Activated T-helper 1 cell treated with anti-CD3 and anti-CD28 coated beads, Interleukin-2, amount 50 U/mL, for 16 hours (primary cell): ENCODE measurements at places on chromosomes 1 and 21.

- no peak for DNase-seq
Measured at GRCh38 chr1:175443332-175443731, 250.8 kb upstream of the KIAA0040 start.

GRCh38 chr21:23452384-23453083 is 2154.7 kb downstream of the MRPL39 start:
- DNase-seq: no peak

- no peak for DNase-seq
Measured at GRCh38 chr1:72954943-72955342, 672.6 kb upstream of the NEGR1 start.

- no peak for DNase-seq
Measured at GRCh38 chr1:153799016-153799415, 23.8 kb downstream of the SLC27A3 start.

GRCh38 chr1:59332983-59333382 is 36.1 kb downstream of the FGGY start:
- no peak for DNase-seq

DNA sequence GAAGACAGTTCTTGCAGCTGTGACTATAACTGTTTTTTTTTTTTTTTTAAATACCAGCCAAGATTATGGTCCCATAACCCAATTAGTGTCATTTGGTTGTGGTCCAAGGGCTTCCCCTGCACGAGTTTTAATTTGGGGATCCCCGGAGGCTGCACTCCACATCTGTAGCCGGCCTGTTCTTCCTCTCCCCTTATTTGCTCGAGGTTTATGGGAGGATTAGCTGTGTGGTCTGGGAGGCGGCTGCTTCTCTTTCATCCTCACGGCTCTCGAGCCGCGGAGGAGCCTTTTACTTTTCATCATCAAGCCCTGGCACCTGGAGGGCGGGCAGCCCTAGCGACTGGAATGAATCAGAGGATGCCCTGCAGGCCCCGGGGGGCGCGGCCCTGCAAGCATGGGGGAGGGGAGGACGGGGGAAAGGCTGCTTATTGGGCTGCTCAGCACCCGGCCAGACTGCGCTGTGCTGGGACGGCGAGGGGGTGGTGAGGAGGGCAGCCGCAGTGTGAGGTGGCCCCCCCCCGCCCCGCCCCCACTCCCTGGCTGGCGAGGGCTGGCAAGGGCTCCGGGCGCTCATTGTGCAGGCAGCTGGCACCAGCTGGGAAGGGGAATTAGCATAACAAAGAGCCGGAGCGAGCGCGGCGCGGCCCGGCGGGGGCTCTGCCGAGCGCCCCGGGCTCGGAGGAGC is 18.5 kb downstream of the SERTAD4 start:
- no peak for DNase-seq

DNA sequence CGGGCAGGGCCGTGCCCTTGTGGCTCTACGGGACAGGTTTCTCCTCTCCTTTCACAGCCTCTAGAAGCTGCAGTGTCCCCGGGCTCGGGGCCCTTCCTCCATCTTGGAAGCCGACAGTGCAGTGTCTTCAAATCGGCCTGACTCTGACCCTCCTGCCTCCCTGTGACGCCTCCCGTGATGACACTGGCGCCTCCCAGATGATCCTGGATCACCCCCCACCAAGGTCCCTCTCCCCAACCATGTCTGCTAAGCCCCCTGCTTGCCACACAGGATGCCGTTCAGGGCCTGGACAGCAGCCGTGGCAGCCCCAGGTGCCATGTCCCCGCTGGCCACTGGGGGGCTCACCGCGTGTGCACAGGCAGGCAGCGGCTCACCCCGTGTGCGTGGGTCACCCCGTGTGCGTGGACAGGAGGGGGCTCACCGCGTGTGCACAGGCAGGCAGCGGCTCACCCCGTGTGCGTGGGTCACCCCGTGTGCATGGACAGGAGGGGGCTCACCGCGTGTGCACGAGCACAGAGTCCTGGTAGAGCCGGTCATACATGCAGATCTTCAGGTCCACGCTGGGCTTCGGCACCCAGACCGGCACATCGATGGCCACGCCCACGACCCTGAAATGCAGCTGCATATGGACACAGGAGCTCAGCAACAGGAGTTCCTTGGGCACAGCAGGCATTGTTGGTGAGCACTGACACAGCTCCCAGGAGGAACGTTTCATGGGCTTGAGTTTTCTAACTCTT is 24.9 kb upstream of the TMEM52 start:
- peak; percentile 35 for DNase-seq

DNA sequence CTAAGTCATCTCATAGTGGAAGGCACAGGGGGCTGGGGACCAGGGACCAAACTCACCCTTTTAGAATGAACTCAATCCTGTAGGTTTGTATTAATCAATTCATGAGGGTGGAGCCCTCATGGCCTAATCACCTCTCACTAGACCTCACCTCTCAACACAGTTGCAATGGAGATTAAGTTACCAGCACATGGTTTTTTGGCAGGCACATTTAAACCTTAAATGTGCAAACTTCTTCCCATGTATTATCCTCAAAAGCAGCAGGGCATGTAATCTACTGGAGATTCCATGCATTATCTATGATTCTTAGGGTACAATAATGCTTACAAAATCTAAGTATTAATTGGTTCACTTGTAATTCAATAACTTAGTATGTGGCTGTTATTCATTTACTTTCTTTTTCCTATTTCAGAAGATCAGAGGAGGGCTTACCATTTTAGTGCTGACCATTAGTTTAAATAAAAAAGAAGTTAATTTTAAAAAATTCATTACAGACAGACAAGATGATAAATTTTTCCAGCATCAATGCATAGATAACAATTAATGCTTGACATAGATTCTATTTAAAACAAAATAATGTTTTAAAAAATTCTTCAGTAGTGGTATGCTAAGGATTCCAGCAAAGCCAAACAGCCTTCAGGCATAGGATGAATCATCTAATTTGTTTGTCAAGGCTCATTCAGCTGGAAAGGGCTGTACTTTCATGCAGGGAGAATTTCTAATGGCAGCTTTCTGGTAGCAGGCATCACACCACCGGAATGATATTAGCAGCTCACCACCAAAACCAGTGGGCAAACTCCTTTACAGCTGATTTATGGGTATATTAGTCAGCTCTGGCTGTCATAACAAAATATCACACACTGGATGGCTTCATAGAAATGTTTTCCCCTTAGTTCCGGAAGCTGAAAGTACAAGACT is 124.6 kb upstream of the ZNF648 start:
- DNase-seq: no peak

DNA sequence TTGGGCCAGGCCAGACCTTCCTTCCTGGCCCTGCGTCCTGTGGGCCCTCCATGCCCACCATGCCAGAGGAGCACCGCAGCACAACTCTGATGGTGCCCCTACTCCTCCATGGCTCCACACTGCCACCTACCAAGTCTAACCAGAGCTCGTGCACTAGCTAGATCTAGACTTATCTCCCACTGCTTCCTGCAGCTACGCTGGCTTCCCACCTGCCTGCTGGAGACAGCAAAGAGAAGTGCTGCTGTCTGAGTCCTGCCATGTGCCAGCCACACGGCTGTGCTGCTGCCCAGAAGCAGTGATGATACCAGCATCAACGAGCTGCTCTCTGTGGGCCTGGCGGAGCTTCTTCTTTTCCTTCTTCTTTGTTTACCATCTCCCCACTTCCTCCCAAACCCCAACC is 4.5 kb downstream of the GUCA2B start:
- DNase-seq: no peak

DNA sequence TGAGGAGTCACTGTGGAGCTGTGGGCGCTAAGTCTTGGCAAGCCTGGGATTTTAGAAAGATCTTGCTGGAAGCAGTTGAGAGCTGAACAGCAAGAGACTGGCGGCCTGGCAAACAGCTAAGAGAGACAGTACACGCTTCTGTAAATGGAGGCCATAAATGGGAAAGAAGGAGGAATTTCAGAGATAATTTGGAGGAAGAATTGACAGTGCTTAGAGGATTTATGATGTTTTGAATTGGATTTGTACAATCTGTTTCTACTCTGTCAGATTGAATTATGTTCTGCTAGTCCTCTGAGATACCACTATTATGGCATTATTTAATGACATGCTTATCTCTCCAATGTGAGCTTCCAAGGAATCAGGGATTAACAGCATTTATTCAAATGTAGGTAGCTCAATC is 50.1 kb downstream of the ABCA4 start:
- no peak for DNase-seq

DNA sequence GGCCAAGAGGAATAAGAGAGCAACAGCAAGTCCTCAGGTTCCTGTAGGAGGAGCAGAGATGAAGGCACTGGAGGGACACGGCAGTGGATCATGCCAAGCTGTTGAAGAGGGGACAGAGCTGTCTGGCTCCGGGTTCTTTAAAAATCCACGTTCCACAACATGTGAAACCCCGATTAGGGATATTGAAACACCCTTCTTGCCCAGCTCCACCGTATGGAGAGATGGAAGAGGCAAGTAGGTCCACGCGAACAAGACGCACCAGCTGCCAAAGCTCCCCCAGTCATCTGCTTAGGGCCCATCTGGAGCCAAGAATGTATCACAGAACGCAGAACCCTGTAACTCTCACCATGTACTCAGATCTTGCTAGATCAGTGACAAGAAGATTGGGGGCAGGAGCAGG is 3.9 kb downstream of the C1orf198 start:
- no peak for DNase-seq

DNA sequence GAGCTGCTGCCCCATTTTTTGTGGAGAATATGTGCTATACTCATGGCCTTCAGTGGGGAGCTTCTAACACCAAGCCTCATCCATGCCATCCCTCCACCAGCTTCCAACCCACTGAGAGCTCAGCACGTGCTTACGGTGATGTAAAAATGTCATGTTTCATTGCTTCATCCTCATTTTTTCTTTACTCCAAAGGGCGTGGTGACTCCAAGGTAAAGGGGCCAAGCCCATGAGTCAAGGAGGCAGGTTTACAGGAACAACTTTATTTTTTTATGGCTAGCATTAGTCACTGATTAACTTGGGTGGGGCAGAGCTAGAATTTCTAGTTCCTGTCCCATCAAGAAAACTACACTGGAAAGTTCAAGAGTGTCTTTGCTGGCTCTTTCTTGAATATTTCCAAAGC is at the start of gene C1orf226:
Gene C1orf226, plus strand, starts transcription at position 346 of the 400 bp plus-strand sequence. CDS start 174 bp downstream, outside the sequence.
- DNase-seq: no peak

DNA sequence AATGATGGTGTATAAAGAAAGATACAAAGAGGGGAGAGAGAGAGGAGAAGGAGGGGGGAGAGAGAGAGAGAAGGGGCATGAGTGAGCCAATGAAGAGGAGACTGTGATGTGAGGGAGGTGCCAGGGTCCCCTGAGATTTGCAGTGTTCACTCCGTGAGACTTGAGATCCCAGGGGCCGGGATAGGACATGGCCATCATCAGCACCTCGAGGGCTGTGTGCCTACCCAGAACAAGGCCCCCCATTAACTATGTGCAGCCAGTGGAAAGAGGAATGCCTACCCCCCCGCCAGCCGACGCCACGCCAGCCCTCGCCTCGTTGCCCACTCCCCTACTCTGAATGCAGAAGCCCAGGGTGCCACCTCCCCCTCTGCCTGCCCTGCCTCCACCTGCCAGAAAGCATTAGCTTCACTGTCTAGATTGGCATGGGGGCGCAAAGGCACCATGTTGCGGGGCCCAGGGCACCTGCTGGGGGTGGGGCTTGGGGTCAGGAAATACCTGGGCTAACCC is 14.8 kb downstream of the LGR6 start:
- no peak for DNase-seq

GRCh38 chr1:42737257-42737656 is 2.8 kb downstream of the CLDN19 start:
- no peak for DNase-seq

DNA sequence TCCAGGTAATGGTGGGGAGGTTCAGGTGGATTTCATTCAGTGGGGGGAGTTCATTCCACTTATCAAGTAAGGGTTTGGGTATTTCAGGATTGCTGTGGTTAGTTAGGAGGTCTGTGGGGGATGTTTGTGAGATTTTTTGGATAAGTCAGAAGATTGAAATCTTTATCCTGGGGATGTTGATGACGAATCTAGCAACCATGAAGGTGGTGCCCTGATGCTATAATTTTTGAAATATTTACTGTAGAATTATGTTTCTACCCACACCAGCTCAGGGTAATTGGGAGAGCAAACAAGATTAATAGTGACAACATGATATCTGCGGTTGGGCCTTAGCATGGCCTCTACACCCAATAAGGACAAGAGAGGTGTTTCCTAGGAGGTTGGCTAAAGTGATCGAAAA is 28.3 kb downstream of the SUCO start:
- no peak for DNase-seq

GRCh38 chr1:154521695-154522094 is 19.5 kb upstream of the SHE start:
- no peak for DNase-seq

- no peak for DNase-seq
Measured at GRCh38 chr1:224245188-224245587, 62.1 kb downstream of the DEGS1 start.

GRCh38 chr1:215926670-215927069 is 359.6 kb downstream of the KCTD3 start:
- DNase-seq: no peak

DNA sequence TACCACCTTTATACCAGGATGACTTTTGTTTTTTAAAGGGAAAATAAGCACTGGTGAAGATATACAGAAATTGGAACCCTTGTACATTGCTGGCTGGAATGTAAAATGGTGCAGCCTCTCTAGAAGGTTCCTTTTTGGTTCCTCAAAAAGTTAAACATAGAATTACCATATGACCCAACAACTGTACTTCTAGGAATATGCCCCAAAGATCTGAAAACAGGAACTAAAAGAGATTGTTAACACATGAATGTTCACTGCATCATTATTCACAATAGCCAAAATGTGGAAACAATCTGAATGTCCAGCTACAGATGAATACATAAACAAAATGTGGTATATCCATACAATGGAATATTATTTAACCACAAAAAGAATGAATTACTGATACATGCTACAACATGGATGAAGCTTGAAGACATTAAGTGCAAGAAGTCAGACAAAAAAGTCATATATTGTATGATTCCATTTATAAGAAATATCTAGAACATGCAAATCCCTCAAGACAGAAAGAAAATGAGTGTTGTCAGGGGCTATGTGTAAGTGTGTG is 84.9 kb upstream of the DMRTA2 start:
- no peak for DNase-seq

GRCh38 chr1:233668725-233669294 is 54.9 kb downstream of the KCNK1 start:
- no peak for DNase-seq

DNA sequence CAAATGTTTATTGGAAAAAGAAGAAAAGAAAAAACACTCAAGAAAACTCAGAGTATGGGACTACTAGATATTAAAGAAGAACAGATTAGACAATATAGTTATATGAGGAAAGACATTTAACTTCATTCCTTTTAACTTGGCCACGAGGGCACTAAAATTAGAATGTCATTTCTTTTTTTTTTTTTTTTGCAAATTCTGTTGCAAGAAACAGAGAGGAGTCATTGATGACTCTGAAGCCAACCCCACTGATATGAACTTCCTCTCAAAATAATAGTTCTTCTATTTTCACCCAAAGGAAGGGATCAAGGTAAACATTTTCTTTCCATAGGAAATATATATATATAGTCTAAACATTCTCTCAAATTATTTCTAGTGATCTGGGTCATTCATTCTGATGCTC is 24.6 kb upstream of the PEX19 start:
- DNase-seq: no peak

- no peak for DNase-seq
Measured at GRCh38 chr1:36175137-36176095, 19.5 kb downstream of the MAP7D1 start.
